ENCODE measurements at places on chromosomes 1 and 21. TPM values are rescaled to one million over a fixed set of nuclear protein-coding genes. Genes with fewer than 3 reads are reported as not detected.

DNA sequence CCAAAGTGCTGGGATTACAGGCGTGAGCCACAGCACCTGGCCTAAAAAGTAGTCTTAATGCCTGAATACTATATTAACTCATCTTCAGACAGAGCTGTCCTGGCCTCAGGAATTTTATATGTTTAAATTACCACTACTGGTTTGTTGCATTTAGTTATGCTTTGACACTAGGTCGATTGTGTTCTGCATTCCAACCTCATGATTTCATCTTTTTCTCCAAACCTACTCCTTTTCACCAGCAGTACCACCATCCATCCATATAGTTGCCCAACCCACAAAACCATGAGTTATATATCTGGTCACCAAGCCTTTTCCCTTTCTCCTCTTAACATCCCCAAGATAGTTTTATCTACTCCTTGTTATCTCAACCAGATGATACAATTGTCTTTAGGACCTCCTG, 22.6 kb downstream of the FMO5 start:
- DNase-seq, result no peak

Gene C8A
- polyA plus RNA-seq, result not detected

DNA sequence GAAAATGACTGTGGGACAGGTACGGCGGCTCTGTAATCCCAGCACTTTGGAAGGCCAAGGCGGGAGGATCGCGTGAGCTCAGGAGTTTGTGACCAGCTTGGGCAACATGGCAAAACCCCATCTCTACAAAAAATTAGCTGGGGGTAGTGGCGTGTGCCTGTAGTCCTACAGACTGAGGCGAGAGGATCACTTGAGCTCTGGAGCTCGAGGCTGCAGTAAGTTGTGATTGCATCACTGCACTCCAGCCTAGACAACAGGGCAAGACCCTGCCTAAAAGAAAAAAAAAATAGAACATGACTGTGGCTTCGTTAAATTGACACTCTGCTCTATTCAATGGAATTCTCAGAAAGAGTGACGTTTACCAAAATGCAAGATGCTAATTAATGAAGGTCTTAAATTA, 3.9 kb upstream of the DBT start:
- no peak for DNase-seq

Gene ARTN
- polyA plus RNA-seq, result 1.9 TPM

- DNase-seq, result no peak
Measured at GRCh38 chr1:154609398-154610380, 1.7 kb upstream of the ADAR start.

DNA sequence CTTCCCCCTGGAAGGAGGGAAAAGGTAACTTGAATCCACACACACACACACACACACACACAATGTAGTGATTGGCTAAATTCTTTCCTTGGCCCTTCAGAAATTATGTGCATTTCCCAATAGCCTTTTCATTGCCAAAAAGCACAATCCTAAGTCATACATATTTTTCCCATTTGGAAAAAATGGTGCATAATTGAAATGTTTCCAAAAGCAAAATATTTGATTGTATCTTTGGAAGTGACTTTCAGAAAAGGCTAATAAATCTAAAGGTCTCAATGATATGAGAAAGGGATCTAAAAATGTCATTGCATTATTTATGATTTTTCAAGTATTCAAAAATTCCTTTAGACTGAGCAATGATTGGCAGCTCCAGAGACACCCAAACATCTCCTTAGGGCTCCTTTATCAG, 43.5 kb upstream of the NEK7 start:
- DNase-seq, result no peak

GRCh38 chr1:45122724-45123123, 83.7 kb downstream of the ZSWIM5 start:
- no peak for DNase-seq

DNA sequence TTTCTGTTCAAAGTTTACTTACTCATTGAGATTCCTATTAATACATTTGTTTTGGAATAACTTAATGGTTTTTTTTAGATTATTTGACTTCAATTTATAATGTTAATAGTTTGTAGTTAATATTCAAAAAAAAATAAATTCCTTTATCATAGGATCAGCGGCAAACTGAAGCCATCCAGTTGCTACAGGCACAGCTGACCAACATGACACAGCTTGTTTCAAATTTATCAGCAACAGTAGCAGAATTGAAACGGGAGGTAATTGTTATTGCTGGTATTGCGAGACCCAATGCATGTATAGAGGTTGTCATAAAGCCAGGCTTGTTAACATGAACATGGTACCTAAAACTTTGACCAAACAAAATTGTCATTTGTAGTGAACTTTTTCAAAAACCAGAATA, 59.0 kb upstream of the FASLG start:
- DNase-seq, result no peak

- no peak for DNase-seq
Measured at GRCh38 chr1:193709607-193710006, 523.2 kb upstream of the B3GALT2 start.

Gene GNG12
- polyA plus RNA-seq, result 94.0 TPM

DNA sequence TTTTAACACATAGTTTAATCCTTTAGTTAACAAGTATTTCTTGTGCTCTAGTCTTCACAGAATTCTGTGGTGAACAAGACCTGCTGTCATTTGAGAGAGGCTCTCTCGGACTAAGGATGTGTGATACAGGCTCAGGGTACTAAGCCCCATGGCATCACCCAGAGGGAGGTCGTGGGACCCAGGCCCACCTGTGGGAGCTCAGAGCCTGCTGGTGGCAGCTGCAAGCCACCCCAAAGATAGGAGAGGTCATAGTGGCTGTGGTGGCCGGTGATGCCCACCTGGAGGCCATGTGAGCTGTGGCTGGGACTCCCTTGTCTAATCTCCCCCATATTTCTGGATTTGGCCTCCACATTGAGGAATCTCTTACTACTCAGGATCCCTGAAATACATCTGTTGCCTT, 22.0 kb downstream of the NENF start:
- DNase-seq, result no peak

DNA sequence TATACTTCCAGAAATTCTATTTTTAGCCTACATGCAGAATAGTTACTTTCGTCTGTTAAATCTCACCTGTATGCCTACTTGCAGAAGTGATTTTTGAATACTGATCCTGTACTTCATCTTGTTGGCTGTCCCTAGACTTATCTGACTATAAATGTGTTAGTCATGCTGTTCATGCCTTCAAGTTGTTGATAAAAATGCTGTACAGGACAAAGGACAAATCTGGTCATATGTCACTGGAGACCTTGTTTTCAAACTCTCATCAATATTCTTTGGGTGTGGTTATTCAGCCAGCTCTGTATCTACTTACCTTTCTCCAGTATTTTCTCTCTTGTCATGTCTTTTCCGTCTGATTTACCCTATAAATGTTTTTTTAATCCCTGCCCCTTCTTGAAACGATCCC, 132.9 kb downstream of the RNF220 start:
- DNase-seq, result no peak

DNA sequence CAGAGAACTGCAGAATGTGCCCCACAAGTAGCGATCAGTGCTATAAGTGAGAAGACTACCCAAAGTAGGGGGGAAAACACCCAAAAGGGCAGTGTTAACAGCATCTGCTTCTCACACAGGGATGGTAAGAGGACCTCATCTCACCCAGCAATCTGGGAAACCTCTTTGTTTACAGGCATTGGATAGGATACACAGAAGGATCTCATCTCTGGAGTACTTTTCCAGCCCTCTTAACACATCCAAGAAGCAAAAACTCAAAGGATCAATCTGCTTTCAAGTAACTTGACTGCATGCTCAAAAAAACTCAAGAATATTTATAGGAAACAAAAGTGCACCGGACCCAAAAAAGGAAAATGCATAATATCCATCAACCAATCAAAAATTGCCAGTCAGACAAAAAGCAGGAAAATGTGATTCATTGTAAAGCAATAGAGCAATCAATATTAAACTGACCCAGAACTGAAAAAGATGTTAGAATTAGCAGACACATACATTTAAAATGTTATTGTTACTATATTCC, 311.0 kb upstream of the CXADR start:
- DNase-seq, result no peak

DNA sequence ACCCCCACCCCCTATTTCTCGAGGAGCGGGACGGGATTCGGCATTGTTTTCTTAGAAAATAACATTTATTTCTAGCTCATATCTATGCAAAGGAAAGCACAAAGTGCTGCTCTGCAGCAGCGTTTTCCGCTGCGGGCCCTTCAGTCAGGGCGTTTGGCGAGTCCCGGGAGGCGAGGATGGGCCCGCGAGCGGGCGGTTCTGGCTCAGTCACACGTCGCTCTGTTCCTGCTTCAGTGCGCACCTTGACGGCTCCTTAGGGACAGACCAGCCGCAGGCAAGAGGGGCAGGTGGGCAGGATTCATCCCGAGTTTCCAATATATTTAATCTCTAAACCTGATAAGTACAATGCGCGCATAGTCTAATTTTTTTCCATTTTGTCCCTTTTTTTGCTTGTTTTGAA, 5.7 kb downstream of the DMRTA2 start:
- DNase-seq, result no peak

DNA sequence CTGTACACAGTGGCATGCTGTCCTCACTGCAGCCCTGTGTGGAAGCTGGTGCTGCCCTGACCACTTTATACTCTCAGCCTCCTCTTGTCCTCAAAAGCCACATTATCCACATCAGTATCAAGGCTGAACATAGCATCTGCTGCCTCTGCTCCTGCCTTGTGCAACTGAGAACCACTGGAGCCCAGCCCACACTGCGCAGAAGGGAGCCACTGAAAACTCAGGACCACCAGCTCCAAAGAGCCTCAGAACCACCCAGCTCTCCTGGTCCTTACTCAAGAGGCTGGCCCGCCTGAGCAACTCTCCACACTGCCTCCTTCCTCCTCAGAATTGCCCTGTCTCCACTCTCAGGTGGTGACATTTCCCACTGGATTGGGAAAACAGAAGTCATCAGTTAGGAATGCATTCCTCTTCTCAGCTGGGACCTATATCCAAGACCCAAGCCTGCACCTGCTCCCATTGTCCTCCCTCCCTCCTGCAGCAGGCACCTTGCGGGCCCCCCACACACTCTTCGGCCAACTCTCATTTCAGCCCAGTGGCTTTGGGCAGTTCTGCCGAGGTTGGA, 7.0 kb upstream of the KISS1 start:
- DNase-seq, result no peak

Gene AMY1A
- polyA plus RNA-seq, result not detected

DNA sequence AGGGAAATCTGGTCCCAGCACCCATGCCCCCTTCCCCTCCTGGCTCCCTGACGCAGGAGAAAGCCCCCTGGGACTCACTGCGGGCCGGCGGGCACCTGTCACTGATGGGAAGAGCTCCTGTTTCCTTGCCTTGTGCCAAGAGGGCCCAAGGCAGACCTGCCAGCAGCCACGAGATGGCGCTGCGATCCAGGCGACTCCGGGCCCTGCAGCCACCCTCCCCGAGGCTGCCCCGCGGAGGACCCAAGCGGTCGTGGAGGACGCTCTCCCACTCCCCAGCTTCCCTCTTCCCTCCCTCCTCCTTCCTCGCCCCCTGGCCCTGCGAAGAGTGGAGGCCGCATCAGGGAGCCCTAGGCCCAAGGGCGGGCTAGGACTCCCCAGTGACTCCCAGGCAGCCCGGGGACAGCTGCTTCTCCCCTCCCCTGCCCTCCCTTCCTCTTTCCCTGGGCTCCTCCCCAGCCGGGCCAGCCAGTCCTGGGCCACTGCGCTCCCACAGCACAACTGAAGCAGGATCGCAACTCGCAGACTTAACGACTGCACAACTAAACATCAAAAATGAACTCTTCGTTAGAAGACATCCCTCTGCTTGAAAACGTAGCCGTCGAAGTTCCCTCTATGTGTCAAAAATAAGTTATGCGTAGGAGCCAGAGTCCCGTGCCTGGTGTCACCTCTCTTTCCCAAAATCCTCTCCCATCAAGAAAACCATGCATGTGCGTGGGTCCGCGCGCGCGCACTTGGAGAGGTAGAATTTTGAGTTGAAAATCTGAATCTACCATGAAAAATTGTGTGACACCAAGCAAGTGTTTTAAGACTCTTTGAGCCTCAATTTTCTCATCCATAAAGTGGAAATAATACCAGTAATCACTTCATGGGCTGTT, 34.2 kb downstream of the BATF3 start:
- DNase-seq, result peak; percentile 74

Gene PTPRU
- 15.4 TPM for polyA plus RNA-seq

- DNase-seq, result no peak
Measured at GRCh38 chr1:243944429-243945160, 94.6 kb upstream of the AKT3 start.

DNA sequence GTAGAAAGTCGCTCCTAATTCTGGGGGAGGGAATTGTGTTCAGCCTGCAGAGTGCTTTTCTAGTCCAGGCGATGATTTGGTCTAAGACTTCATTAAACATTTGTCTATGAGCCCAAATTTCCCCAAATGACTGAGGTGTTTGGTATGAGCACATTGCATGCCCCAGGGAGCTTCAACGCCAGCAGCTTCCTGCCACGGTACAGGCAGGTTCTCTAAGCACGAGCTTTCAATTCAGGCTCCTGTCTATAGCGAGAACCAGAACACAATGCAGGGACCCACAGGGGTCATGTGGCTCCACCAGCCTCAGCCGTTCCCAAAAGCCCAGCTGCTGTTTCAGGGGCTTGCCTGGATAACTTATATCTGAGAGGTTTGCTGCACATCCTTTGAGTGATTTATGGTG, 34.1 kb upstream of the H6PD start:
- no peak for DNase-seq

DNA sequence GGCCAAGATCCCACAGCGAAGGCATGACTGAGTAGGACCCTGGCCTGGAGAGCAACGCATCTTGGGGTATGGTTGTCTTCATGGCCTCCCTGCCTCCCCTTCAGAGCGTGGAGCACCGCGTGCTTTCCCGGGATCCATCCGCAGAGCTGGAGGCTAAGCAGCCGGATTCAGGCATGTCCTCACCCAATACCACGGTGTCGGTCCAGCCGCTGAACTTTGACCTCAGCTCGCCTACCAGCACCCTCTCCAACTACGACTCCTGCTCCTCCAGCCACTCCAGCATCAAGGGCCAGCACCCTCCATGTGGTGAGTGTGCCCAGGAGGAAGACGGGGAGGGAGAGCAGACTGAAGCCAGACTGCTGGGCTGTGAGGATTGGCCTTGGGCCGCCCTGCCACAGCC, 19.8 kb downstream of the ESPN start:
- no peak for DNase-seq

- DNase-seq, result no peak
Measured at GRCh38 chr21:45921917-45922316, 59.7 kb upstream of the COL6A1 start.

DNA sequence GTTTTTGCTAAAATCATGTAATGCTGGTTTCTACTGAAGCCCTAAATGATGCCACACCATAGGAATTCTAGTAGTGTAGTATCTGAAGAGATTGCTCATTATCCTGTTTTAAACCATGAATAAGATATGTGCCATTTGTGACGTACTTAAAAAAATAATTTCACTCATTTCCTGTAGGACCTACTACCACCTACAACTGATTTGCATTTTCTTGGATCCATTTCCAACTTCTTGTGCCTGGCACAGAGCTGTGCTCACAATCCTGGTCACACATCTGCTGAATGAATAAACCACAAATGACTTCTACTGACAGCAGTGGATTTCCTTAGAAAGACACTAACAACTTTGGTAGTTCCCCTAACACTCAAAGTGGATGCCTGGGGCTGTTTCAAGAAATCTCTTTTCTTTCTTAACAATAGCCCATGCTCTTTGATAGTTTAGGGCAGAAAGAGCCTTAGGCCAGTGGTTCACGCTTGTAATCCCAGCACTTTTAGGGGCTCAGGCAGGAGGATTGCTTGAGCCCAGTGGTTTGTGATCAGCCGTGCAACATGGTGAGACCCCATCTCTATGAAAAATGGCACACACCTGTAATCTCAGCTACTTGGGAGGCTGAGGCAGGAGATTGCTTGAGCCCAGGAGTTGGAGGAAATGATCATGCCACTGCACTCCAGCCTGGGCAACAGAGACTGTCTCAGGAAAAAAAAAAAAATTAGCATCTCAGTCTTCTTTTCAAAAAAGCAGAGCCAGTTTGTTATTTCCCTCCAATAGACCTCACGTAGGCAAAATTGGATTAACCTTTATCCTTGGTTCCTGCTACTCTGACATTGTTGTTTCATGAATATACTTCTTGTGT, 13.0 kb upstream of the BATF3 start:
- DNase-seq, result no peak
